ENCODE measurements at places on chromosomes 13 and 19.

- DNase-seq = no peak
Observed at GRCh38 chr13:37479916-37480315, 118.7 kb downstream of the POSTN start.

DNA sequence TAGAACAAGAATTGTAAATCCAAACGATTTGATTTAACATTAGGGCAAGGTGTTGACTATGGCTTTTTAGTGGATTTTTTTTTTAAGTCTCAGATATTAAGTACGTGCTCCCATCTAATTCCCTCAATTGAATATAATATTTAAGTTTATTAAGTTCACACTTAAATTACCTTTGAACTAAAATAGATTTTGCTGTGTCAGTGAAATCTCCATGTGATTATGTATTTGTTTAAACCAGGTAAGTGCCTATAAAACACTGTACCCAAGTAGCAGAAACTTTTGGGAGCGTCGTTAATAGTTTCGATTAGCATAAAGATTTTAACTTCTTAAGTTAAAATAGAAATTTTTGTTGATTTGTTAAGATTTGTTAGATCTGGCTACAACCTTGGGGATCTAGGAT is 1.6 kb downstream of the CLN5 start:
- no peak for DNase-seq

GRCh38 chr19:32837531-32837930 is 32.0 kb downstream of the SLC7A9 start:
- DNase-seq = no peak

GRCh38 chr19:31715249-31715945 is 366.2 kb upstream of the TSHZ3 start:
- no peak for DNase-seq

DNA sequence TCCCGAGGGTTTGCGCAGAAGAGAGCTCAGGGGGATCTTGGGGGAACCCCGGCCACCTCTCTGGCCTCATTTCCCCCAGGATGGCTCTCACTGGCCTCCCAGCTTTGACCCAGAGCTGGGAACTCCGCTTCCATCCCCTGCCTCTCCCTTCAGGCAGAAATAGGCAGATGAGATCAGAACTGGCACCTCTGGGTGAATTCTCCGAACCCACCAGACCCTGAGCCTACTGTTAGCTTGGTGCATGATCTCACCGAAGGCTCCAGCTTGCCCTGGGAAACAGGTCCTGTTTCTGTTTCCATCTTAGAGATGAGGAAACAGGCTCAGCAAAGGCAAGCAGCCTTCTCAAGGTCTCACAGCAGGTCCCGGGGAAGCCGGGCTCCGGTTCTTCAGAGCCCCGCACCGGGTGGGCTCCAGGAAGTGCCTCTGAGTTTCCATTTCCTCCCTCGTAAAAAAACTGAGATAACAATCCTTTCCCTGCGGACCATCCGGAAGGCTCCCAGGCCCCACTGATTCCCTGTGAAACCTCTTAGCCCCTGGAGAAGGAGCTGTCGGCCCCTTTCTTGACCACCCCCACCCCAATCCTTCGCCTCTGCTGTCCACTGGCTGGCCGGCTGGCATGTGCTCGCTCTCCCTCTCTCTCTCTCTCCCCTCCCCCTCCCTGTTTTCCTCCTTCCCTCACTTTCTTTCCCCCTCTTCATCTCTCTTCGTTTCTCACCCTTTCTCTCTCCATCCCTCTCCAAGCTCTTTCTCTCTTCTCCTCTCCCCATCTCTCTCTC is 2.1 kb downstream of the NECTIN2 start:
- no peak for DNase-seq

DNA sequence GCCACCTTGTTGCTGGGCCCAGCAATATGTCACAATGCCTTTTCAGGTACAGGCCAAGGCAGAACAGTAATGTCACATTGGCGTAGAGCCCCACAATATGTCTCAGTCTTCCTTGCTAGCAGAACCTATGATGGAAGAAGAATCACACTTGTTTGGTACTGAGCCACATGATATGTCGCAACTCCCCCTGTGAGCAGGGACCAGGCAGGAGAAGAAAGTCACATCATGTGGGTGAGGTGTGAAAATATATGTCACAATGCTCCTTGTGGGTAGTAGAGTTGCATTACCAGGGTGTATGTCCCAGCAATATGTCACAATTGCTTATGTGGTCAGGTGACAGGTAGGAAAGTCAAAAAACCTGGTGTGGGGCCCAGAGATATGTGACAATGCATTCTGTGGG is 7.1 kb upstream of the ZNF91 start:
- DNase-seq = no peak

DNA sequence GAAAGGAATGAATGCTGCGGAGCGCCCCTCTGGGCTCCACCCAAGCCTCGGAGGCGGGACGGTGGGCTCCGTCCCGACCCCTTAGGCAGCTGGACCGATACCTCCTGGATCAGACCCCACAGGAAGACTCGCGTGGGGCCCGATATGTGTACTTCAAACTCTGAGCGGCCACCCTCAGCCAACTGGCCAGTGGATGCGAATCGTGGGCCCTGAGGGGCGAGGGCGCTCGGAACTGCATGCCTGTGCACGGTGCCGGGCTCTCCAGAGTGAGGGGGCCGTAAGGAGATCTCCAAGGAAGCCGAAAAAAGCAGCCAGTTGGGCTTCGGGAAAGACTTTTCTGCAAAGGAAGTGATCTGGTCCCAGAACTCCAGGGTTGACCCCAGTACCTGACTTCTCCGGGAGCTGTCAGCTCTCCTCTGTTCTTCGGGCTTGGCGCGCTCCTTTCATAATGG is 8.6 kb downstream of the PDX1 start:
- DNase-seq = no peak

- DNase-seq = no peak
Observed at GRCh38 chr13:30654430-30654829, 36.7 kb downstream of the USPL1 start.

DNA sequence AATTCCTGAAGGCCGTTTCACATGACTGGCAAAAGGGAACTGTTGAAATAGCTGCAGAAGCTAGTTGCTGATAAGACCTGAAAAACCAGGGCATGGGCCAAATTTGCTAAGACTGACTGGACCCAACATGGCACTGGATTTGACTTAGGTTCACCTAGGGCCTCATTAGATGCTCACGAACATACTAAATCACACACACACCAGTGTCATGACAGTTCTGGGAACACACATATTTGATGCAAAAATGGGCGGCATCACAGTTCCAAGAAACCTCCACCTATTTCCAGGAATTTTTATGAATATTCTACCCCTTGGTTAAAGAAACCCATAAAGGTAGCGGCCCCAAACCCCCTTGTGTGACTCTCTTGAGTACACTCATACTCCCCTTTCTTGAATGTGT is 99.6 kb upstream of the OBI1 start:
- no peak for DNase-seq

DNA sequence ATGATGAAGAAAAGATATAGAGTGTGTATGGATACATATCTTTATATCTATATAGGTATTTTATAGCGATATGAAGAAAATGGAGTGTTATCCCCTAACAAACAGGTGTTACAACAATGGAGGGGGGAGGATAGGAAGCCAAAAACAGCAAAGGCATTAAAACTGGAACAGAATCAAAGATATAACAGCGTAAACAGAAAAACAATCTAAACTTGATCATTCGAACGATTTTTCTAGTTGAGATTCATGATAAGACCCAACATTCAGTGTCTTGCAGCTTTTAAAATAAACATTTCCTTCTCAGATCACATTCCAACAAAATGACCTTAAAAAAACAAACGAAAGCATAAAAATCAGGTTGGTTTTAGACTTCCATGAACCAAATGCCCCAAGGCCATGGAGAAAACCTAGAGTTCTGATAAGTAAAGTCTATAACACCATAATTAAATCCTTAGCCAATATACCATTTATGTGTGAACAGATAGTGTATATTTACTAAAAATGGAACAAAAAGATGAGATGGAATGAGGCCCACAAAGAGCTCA is 55.7 kb downstream of the CAB39L start:
- no peak for DNase-seq

- DNase-seq = no peak
Observed at GRCh38 chr13:45896285-45896684, 44.7 kb upstream of the SIAH3 start.

Measured in stimulated activated CD4-positive, alpha-beta T cell treated with anti-CD3 and anti-CD28 coated beads, Interleukin-4, amount 100 ng/mL, for 4 hours (primary cell).